ENCODE measurements at places on chromosomes 2 and 18. TPM values are rescaled to one million over a fixed set of nuclear protein-coding genes. Genes with fewer than 3 reads are reported as not detected.
A peak's percentile ranks its signal among the peaks of the same experiment; 100 is the strongest.

GRCh38 chr2:215171151-215171550 is 32.7 kb upstream of the ABCA12 start:
- DNase-seq, result no peak

DNA sequence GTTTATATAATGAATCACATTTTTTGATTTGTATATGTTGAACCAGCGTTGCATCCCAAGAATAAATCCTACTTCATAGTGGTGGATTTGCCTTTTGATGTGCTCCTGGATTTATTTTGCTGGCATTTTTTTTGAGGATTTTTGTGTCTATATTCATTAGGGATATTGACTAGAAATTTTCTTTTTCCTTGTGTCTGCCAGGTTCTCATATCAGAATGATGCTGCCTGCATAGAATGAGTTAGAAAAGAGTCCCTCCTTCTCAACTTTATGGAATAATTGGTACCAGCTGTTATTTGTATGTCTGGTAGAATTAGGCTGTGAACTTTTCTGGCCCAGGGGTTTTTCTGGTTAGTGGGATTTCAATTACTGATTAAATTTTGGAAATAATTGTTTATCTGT is 457.4 kb upstream of the DSEL start:
- no peak for DNase-seq

DNA sequence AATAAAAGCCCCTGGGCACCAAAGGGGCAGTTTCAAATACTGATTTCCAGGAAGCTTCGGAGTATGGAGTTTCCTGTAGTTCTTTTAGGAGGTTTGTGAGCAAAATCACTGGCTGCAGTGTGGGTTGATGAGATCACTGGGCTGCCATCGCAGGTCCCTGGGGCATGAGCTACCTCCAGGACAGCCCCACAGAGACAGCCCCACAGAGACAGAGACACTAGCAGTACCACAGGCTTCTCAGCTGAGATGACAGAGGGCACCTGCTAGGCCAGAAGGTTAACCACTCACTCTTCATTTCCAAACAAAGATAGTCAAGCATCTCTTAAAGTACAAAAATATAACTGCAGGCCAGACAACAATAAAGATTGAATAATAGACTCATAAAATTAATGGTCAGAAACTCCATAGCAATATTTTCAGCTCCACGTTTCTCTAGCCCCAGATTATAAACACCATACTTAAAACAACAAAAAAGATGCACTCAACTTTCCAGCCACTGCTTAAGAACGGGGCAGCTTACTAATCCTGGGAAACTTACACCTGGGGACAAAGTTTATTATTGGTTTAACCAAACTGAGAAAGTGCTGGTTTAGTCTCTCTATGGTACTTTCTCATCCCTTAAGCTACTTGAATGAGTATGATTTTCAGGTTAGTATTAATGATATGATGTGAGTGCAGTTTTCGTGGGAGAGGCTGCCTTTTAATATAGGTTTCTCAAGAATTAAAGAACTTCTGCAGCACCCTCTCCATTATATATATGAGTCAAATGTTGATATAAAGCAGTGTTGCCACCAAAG is 11.6 kb downstream of the AFF3 start:
- DNase-seq, result no peak

DNA sequence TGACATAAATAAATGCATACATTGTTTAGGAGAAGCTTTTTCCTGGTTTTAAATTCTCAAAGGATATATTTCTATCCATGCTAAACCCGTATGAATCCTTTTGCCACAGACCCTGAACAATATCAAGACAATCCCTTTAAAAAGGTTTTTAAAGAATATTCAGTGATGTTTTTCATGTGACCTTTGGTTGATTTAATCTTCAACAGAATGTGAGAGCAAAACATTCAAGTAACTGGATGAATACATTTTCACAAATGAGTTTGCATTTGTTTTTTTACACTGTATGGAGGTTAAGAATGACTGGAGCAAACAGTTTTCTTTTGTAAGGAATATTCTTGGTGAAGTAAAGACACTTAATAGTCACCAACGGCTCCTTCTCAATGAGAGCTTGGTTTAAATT is 139.4 kb upstream of the CWC22 start:
- DNase-seq, result no peak

GRCh38 chr18:24075767-24076597 is 61.4 kb downstream of the TTC39C start:
- peak; percentile 39 for DNase-seq

DNA sequence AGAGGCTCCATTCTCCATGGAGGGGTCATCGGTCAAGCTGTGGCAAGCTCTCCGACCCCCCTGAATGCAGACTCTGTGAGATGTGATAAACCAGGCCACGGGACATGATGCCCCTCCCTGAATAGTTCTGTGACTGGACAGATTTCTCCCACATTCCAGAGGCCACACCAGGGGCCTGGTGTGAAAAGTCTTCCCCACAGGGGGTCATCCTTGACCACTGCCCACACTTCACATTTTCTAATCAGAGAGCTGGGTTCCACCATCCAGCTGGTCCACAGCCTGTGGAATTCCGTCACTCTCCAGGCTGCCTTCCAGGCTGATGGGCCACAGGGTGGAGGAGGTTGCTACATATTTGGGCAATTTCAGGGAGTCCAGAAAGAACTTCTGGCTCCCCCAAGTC is 51.3 kb upstream of the CYRIA start:
- DNase-seq, result no peak

GRCh38 chr2:241862093-241862492 is 3.4 kb upstream of the PDCD1 start:
- no peak for DNase-seq

- no peak for DNase-seq
Measured at GRCh38 chr18:28855524-28855923, 678.6 kb upstream of the CDH2 start.

- DNase-seq, result peak; percentile 27
Measured at GRCh38 chr2:187586011-187586641, 31.9 kb upstream of the TFPI start.

DNA sequence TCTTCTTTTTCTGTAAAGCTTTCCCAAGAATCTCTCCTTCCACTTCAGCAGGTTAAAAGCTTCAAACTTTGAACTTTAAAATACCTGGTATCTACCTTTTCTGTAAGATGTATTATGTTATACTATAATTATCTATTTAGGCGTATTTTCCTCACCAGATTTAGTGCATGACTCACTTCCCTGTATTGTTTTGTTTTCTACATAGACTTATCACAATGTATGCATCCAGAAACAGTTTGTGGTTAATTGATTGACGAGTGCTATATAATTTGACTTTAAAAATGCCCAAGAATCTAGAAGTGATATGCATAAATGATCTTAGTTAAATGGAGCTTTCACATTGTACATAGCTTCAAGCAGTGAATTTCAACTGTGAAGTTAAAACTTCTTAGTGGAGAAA is 473.9 kb upstream of the CDH2 start:
- peak; percentile 59 for DNase-seq

DNA sequence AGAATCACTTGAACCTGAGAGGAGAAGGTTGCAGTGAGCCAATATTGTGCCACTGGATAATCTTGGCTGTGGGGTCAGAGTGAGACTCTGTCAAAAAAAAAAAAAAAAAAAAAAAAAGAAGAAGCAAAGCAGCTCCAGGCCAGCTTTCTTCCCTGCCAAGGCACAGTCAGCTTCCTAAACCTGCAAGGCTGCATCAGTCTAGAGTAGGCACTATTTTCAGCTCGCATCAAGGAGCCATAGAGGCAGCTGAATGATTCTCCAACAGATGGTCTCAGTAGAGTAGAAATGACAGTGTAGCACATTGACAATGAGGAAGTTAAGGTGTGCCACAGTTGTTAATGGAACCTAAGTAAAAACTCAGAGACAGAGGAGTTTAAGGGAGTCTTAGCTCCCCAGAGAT is 35.6 kb downstream of the BMP10 start:
- no peak for DNase-seq

DNA sequence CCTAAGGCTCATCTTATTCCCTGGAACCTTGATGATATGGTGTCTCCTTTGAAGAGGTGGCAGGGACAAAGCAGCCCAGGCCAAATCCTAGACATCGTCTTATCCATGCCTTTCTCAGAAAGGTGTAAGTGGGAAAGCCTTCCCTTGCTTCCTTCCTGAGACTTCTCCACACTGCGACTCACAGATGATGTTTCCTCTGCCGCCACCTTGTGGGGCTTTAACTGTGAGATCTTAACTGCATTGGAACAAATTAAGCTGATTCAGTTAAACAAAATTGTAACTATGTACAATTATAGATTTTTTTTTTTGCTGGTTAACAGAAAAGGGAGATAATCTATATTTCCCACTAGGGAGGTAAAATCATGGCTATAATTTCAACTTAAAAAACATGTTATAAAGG is 10.0 kb upstream of the GCA start:
- DNase-seq, result peak; percentile 35

DNA sequence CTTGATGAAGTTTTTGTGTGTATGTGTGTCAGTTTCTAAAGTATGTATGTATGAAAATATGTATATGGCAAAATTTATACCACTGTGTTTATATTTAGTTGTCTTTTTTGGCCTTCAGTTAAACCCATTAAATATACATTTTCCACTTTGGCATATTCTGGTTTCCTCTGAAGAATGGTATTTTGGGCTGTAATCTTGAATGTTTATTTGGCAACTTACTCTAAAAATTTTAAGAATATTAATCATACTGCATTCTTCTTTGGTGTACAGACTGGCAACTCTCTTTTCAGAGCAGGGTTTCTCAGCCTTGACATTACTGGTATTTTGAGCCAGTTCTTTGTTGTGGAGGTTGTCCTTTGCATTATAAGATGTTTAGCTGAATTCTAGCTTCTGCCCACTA is 27.9 kb upstream of the CCBE1 start:
- no peak for DNase-seq

DNA sequence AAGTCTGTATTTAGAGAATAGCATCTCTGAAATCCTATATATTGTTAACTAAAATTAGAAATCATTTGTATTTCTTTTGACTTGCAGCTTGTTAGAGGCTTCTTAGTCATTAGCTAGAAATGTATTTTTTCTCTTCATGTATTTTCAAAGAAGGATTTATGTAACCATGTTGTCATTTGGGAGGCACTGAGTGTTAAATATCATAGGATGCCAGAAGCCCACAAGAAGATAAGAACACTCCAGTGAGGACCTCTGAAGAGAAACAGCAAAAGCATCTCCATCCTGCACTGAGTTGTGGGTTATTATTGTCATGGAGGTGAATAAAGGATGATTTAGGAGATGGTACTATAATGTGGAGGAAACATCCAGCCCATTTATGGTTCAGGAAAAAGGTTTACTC is 93.5 kb downstream of the UBE2E3 start:
- no peak for DNase-seq

DNA sequence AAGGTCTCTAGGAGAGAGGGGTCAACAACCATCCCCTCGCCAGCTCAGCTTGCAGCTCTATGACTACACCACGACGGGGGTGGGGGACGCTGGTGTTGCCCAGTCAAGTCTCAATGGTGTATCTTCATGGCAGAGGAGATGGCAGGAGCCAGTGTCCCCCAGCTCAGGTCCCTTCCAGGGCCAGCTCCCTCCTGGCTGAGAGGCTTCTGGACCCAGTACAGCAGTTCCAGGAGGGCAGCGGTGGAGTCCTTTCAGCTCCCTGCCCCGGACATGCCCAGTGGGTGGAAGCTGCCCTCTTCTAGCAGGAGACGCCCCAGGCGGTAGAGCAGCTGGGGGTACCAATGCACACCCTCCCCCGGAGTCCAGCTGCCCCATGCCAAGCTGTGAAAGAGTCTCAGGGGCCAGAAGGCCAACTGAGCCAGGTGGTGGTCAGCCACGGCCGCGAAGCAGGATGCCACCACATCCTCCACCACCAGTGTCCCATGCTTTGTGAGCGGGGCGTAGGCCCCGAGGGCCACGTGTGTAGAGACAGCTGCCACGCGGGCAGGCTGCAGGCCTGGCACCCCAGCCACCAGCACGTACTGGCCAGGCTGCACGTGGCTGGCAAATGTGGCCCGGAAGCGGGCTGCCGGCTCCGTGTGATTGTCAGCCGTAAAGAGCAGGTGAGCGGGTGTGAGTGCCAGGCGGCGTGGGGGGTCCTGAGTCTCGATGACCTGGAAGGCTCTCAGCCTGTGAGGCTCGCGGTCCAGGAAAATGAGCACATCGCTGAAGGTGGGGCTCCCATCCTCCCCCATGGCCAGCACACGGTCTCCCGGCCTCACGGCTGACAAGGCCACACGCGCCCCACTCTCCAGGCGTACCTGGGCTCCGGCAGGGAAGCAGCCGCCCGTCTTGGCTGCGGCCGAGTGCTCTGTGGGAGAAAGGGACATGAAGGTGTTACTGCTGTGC is 5.5 kb downstream of the IHH start:
- DNase-seq, result no peak

DNA sequence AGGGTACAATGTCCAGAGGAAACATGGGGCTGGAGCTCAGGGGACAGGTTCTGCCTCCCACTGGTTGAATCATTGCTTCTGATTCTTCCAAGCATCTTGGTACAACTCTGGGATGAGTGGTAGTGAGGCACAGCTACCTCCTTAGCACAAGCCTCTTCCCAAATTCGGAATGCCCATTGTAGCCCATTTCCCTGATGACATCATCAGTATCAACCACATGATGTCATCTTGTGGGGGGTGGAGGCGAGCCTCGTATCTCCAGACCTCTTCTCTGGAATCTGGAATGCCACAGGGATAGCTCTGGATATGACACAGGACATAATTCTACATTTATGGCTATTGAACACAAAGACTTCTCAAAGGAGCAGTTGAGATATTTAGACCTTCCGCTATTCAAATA is 715.2 kb downstream of the RNF144A start:
- no peak for DNase-seq

DNA sequence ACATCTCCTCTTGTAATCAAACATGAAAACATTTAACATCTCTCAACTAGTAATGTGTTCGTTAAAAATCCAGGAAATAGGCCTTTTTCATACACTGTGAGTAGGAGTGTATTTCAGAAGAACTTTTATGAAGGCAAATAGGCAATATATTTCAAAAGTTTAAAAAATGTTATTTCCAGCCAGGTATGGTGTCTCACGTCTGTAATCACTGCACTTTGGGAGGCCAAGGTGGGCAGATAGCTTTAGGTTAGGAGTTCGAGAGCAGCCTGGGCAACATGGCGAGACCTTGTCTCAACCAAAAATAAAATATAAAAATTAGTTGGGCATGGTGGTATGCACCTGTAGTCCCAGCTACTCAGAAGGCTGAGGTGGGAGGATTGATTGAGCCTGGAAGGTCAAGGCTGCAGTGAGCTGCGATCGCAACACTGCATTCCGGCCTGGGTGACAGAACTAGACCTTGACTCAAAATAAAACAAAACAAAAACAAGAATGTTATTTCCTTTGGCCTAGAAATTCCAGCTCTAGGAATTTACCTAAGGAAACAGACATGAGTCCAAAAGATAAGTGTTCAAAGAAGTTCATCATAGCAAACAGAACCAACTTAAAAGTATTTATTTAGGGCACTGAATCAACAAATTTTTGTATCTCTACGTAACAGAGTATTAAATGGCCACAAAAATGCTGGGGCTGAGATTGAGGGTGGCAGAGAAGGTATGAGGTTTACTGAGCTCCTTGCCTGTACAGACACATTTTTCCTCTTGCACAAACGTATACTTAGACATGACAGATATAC is 14.9 kb downstream of the RBKS start:
- no peak for DNase-seq

CPS1 gene
- 0.24 TPM for polyA plus RNA-seq

SATB2 gene
- 0.62 TPM for polyA plus RNA-seq

MOGAT1 gene
- polyA plus RNA-seq, result not detected

SPOPL gene
- 2.0 TPM for polyA plus RNA-seq

LRPPRC gene
- polyA plus RNA-seq, result 13.3 TPM

Measured in endothelial cell of umbilical vein (primary cell).